Stimulated activated CD8-positive, alpha-beta memory T cell treated with anti-CD3 and anti-CD28 coated beads, Interleukin-4, amount 100 ng/mL, for 4 hours (primary cell): ENCODE measurements at places on chromosomes 13 and 19.
A peak's percentile ranks its signal among the peaks of the same experiment; 100 is the strongest.

GRCh38 chr19:19057720-19058119 is 6.1 kb upstream of the SLC25A42 start:
- no peak for DNase-seq

GRCh38 chr19:58450856-58451357 is 515 bp upstream of the ZNF324B start:
- no peak for DNase-seq

DNA sequence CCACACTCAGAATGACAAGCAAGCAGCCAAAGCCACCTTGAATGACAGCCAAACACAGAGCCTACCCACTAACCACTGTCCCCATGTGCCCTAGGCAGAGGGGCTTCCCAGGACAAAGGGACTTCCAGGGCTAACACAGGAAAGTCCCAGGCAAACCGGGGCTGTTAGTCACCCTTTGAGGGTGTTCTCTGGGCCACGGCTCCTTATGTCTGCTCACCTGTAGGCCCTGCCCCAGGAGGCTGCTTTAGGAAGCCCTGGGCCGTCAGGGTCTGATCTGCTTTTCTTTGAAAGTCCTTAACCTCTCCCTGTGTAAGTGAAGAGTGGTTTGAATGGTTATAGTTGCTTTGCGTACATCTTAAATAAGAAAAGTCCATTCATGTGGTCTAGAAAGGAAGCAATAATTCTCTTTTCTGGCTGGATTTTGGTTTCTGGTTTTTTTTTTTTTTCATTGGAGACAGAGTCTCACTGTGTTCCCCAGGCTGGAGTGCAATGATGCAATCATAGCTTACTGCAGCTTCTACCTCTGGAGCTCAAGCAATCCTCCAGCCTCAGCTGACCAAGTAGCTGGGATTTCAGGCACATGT is 161.4 kb downstream of the EFNB2 start:
- DNase-seq = no peak

GRCh38 chr13:23985839-23986238 is 88.5 kb upstream of the C1QTNF9B start:
- no peak for DNase-seq

DNA sequence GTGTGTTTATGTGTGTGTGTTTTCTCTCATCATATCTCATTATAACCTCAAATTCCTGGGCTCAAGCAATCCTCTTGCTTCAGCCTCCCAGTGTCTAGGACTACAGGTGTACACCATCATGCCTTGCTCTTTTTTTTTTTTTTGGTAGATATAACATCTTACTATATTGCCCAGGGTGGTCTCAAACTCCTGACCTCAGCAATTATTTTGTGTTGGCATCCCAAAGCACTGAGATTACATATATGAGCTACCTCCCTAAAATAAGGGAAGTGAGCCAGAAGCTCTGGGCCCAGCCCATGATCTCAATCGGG is 448 bp upstream of the ZNF543 start:
- DNase-seq = no peak

- DNase-seq = no peak
Measured at GRCh38 chr19:13036366-13036976, 41.2 kb downstream of the NFIX start.

GRCh38 chr19:3615524-3616135 is 9.0 kb upstream of the TBXA2R start:
- DNase-seq = no peak

GRCh38 chr19:16098821-16099220 is 12.9 kb upstream of the RAB8A start:
- DNase-seq = no peak

DNA sequence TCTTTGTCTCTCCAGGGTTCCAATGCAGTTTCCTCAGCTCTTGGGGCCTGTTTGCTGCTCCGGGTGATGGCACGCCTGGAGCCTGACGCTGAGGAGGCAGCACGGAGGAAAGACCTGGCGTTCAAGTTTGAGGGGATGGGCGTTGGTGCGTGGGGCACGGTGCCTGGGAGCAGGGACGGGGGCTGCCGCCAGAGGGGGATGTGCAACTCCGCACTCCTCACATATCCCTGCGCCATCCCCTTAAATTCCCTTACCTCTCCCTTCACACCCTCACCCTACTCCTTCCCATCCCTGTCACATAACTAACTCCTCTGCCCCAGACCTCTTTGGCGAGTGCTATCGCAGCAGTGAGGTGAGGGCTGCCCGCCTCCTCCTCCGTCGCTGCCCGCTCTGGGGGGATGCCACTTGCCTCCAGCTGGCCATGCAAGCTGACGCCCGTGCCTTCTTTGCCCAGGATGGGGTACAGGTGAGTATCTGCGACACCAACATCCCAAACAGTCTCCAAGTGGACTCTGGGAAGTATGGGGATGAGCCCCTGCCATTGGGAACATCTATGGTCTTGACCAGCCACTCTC is 31.1 kb downstream of the TRPM4 start:
- no peak for DNase-seq

DNA sequence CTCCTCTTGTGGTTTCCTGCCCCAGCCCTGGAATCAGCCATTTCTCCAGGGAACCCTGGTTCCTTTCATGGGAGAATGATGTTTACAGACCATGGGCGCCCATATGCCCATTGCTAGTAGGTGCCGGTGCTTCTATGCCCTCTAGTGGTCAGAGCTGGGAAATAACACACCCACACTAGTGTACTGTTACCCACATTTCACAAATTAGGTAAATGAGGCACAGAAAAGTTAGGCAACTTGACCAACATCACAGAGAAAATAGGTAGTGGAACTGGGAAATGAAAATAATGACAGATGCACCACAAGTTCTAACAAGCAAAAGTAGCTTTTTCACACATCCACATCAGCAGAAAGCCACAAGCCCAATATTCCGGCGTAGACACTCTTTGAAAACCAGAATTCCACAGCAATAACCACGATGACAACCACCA is 1.3 kb upstream of the CEACAM3 start:
- DNase-seq = peak; percentile 27

DNA sequence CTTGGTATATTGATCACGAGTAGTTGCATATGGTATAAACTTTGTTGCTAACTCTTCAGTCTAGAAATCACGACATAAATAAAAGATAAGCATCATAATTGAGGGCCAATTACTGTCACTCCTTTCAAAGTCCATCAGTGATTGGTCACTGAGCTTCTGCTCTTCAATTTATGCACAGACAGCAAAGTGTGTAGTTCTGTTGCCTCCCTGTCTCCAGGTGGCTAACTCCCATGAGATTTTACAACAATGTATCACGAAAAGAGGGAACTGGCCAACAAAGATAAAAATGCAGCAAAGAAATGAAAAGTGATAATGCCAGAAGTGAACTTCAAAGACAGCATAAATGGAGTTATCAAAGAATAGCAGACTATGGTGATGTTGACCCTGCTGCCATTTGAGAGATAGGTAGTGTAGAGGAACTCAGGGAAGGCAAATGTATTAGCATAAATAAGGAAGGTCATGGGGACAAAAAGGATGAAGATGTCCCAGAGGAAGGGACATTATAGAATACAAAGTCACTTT is 12.7 kb upstream of the TNFSF14 start:
- no peak for DNase-seq

DNA sequence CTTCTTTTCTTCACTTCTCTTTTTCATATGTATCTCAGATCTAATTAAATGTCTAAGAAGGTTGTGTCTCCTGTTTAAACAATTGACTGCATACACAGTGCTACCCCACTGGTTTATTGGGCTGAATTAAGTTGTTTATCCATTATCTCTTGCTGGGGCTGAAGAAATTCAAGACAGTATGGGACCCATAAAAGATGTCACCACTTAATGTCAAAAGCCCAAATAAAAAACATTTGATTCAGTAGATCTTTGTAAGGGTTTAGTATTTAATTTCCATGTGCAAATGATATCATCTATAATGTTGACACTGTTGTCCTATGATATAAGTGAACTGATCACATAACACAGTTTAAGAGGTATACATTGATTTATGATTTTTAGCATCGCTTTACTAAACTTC is 1431.9 kb upstream of the PCDH20 start:
- no peak for DNase-seq

DNA sequence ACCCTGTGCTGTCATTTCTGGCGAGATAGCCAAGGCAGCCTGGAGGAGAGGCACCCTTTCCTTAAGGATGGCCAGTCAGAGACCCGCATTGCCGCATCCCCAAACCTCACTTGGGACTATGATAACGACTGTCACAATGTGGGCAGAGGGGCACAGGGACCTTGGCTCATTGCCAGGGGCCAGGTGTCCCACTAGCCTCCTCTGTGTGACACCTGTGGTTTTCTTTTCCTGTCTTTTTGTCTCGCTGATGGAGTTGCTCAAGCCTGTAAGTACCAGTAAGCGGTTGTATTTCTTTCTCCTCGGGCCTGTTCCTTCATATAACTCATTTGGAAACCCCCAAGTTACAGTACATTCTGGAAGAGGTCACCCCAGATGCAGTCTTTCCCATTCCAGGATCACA is 59.5 kb downstream of the TDRD12 start:
- no peak for DNase-seq
